ENCODE measurements at places on chromosomes 1 and 21.

- no peak for DNase-seq
These were observed 237.0 kb downstream of the MRPL39 start for GRCh38 chr21:25370311-25370744.

DNA sequence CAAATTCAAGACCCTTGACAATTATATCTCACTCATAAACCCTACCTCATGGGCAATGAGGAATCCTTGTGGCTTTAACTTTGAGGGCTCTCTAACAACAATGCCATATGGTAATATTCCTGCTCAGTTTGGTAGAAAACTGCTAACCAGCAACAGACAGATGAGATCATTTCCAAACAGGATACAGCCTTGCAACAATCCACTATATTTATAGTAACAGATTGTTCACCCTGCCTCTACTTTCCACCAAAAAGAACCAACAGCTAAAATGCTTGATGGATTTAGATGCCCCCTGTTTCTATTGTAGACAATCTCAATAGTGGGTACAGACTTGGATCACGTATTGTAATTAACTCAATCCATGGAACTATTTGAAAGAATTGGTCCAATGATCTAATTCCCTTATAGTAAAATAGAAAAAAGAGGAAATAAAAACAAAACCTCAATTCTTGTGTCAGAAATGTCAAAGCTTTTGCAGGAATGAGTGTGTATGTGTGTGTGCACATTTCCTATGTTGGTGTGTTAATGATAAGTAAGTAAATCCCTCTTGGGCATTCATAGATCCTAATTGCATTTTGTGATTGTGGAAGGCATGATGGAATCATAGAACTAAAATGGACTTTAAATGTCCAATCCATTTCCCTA is 100.0 kb upstream of the EDEM3 start:
- no peak for DNase-seq

DNA sequence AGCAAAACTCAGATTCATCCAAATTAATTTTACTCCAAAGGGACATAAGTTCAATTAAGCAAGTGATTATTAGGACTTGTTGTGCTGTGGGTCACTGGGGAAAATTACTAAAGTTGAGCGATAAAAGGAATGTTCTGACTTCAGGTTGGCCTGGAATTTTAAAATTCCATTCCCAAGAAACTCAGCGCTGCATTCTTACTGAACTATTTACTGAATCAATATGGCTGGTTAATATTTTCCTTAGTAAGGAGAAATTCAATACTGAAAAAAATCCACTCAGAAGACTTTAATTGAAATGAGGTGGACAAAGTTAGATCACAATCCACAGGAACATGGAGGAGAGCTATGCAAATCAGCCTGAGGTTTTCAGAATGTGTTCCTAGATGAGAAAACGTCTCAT is 578.9 kb upstream of the NR5A2 start:
- no peak for DNase-seq

- no peak for DNase-seq
These were observed 761.6 kb upstream of the RGS18 start for GRCh38 chr1:191396622-191397021.

- no peak for DNase-seq
These were observed 6.8 kb upstream of the TEKT2 start for GRCh38 chr1:36076979-36077573.

DNA sequence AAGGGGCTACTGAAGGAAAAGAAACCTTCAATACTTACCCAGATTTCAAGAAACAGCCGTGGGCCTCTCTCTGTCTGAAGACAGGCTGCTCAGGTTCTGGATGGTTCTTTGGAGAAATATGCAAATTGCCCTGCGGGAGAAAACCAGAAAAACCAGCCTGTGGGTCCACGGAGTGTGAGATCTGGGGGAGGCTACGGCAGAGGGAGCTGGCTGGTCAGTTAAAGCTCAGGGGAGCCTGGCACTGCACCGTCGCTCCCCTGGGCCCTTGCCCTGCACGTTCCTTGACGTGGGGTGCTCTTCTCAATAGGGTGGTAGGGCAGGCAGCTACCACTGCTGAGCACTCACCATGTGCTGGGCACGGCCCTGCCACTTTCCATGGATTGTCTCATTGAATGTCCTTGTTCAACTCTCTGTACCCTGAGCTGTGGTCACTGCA is 12.7 kb downstream of the TMCO4 start:
- DNase-seq = no peak

- no peak for DNase-seq
These were observed 12.8 kb upstream of the RNF223 start for GRCh38 chr1:1086911-1087341.

DNA sequence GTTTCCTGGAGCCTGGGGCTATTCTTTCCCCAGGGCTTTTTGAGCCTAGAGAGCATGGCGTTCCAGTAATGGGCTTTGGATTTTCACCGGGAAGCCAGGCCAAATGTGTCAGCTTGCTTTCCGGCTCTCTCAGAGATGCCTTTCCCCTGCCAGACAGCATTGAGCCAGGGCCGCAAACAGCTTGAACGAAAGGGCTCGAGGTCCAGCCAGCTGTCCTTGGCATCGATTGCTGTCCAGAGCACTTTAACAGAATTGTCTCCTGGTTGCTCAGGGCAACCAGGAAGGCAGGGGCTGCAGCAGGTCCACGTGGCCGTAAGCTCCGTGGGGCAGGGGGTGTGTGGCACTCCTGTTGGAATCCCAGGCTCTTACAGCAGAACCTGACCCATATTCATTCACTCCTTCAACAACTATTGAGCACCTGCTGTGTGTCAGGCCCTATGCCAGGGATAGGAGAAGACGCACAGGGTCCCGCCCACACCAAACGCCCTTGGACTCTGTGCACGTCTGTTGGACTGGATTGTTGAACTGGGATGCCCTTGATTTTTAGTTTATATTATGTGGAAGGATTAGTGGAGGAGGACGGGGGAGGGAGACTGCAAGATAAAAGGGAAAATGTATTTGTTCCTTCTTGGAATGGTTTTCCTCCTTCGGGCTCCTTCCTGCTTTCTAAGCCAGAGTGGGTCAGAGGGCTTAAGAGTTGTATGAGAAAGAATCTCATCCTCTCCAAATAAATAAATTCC is 38.7 kb upstream of the EFHD2 start:
- DNase-seq = no peak

DNA sequence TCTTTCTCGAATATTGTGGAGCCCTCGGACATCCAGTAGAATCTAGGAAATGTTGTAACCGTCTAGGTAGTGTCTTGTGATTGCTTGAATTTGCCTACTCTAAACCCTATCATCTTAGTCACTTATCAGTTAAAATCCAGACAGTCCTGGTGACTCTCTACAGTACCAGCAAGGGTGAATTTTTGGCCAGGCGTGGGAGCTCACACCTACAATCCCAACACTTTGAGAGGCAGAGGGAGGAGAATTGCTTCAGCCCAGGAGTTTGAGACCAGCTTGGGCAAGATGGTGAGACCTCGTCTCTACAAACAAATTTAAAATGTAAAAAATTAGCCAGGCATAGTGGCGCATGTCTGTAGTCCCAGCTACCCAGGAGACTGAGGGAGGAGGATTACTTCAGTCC is 230.9 kb downstream of the CHRM3 start:
- no peak for DNase-seq

DNA sequence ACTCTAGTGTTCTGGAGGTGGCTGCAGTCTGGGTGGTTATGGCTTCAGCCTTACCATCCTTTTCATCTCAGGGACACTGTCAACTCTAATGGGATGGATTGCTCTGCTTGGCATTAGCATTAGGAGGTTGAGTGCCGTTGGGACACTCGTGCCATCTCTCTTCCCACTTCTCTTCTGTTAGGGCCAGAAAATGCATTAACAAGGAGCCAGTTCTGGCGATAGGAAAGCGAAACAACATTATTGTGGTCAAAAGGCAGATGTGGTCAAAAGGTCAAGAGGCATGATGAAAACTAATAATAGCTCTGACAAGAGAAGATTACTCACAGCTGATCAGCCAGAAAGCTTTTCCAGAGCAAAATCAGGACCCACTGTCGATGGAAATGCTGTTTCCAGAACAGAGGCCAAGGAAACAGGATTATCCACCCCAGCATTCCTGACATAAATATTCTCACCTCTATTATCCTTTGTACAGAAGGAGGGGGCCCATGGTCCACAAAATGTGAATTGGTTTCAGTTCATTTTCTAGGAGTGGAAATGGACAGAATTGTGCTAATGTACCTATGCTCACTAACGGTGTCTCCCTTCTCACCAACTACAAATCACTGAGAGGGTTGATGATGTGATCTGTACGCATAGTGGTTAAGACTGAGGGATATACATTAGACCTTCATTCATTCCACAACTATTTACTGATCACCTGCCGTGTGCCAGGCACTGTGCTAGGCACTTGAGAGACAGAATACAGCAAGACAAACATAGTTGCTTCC is 72.0 kb downstream of the ST6GALNAC5 start:
- DNase-seq = no peak

- no peak for DNase-seq
These were observed 193.3 kb downstream of the AJAP1 start for GRCh38 chr1:4847711-4848110.

DNA sequence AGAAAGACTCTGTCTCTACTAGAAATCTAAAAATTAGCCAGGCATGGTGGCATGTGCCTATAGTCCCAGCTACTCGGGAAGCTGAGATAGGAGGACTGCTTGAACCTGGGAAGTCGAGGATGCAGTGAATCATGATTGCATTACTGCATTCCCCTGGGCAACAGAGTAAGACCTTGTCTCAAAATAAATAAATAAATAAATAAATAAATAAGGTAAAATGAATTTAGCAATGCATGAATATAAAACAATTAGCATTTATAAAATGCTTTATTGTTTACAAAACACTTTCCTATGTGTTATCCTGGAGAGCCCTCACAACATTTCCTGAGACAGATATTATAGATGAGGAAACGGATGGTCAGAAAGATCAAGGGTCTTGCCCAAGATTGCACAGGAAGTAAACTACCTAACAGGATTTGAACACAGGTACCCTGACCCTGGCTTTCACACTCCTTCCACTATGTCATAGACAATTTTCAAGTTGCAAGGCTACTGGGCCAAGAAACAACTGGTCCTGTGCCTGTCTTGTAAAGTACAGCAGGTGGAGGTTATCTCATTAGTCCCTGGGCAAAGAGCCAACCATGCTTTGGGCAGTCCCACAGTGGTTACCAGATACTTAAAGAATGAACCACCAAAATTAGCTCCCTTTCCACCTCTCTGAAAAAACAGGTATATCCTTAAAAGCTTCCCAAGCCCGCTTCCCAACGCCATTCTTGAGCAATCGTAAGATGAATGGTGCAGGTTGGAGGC is 15.4 kb upstream of the VSIG8 start:
- DNase-seq = no peak

- no peak for DNase-seq
These were observed 180.4 kb upstream of the PKN2 start for GRCh38 chr1:88503646-88504045.

- DNase-seq = no peak
These were observed 16.9 kb downstream of the MGST3 start for GRCh38 chr1:165647970-165648369.

DNA sequence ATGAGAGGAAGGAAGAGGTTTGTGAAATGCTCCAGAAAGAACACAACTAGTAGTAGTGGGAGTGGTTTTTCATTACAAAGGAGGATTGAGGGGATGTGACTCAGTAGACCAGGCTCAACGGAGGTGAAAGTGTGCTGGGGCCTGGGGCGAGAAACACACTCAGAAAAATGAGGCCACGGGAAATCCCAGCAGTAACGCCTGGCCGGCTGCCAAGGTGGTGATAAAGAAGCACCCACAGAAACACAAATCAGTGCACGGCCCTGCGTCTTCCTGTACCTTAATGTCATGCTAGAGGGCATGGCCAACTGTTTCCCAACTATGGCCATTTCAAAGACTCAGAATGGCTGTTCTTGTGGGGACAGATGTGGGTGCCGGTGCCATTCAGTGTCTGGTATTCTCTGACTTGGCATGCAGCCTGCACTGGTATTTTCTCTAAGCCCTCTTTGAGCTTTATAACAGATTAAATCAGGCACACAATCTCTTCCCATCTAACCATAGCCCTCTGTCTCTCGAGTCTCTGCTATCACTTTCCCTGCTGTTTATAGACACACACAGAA is 38.2 kb downstream of the URB2 start:
- DNase-seq = peak; percentile 72

- DNase-seq = no peak
These were observed 4.5 kb downstream of the LEFTY2 start for GRCh38 chr1:225936523-225936922.

- no peak for DNase-seq
These were observed at the start of gene ECM1 for GRCh38 chr1:150507912-150508864. Gene ECM1, plus strand, starts transcription at chr1:150508109. Its CDS starts 101 bp downstream, at chr1:150508210.

GRCh38 chr1:230144010-230144614 is 77.1 kb downstream of the GALNT2 start:
- DNase-seq = no peak

- DNase-seq = no peak
These were observed 157.4 kb downstream of the HUNK start for GRCh38 chr21:32030146-32030652.

DNA sequence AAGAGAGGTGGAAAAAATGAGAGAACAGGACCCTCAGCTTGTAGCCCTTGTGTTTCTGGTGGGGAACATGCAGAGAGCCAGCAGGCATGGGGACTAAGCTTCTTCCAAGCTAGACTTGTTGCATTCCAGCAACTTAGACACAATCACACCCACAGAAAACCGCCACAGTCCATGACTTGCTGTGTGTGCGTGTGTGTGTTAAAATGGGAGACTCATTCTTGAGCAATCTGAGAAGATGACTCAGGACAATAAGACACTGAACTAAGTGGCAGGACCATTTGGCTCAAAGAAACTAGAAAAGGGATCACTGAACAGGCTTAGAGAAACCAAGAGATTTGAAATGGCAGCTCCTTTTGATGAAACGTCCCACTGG is 78.0 kb downstream of the HLX start:
- DNase-seq = no peak

DNA sequence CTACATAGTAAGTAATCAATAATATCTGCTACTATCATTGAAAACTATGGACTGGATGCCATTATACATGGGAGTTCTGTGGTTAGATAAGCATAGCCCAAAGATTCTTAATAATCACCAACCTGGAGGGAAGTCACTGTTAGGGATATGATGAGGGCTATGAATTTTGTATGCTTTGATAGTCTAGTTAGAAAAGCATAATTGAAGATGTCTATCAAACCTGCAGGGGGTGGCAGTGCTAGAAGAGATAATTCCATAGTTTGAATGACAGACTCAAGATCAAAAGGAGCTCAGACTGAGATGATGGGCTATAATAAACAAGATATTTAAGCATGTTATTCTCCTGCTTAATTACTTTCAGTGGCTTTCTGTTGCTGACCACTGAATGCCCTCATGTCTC is 15.4 kb upstream of the COA6 start:
- no peak for DNase-seq

- DNase-seq = no peak
These were observed 67.6 kb downstream of the ADSS2 start for GRCh38 chr1:244384066-244384465.

- no peak for DNase-seq
These were observed 243.0 kb downstream of the C1orf94 start for GRCh38 chr1:34419663-34420136.

DNA sequence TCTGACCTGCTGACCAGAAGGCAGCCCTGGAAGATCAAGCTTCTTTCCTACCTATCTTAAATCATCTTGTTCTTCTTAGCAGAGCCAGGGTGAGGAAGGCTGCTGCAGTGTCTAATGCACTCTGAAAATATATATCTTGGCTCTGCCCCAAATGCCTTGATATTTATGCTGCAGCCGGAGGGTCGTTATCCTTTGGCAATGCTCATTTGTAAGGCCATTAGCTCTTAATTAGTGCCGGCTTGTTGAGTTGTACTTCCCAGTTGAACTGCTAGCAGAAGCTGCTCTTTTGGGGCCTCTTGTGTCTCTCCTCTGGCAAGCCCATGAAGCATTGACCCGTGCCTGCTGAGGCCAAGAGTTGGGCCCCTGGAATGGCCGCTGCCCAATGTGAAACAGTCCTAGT is 4.2 kb upstream of the GNL2 start:
- DNase-seq = no peak

Data from activated T-helper 9 cell treated with anti-CD3 and anti-CD28 coated beads, Interleukin-2, amount 50 U/mL, for 16 hours (primary cell).